ENCODE measurements at places on chromosomes 16 and 17.

DNA sequence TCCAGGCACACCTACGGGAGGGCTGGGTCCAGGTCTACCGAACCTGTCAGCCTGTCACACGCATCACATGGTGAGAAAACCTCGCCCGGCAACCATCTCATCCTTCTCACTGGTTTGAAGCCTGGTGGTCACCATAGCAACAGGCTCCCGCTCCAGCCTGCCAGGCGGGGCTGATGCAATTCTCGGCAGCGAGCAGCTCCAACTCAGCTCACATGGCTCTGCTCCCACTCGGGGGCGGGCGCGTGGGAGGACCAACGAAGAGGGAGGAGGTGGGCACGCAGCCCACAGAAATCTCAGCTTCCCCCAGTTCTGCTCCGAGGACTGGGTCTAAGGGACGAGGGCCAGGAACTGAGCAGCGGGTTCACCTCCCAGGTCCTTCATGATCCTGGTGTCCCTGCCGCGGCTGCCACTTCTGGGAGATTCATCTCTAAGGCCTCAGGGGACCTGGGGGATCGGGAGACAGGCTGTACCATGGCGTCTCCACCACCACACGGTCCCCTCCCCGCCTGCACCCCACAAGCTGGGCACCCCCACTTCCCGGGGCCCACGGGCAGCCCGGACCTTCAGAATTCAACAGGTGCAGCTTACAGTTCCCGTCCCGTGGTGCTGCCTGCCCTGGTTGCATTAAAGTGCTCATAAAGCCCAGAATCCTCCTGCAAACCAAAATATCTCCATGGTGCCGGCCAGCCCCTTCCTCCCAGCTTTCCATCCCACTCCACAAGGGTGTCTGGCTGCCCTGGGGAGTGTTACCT is 25.8 kb downstream of the ABR start:
- H3K4me3 ChIP-seq, result no peak overlapping the region
- DNase-seq, result peak; percentile 85
- H3K4me1 ChIP-seq, result no peaks in the 10 kb centered on the region

DNA sequence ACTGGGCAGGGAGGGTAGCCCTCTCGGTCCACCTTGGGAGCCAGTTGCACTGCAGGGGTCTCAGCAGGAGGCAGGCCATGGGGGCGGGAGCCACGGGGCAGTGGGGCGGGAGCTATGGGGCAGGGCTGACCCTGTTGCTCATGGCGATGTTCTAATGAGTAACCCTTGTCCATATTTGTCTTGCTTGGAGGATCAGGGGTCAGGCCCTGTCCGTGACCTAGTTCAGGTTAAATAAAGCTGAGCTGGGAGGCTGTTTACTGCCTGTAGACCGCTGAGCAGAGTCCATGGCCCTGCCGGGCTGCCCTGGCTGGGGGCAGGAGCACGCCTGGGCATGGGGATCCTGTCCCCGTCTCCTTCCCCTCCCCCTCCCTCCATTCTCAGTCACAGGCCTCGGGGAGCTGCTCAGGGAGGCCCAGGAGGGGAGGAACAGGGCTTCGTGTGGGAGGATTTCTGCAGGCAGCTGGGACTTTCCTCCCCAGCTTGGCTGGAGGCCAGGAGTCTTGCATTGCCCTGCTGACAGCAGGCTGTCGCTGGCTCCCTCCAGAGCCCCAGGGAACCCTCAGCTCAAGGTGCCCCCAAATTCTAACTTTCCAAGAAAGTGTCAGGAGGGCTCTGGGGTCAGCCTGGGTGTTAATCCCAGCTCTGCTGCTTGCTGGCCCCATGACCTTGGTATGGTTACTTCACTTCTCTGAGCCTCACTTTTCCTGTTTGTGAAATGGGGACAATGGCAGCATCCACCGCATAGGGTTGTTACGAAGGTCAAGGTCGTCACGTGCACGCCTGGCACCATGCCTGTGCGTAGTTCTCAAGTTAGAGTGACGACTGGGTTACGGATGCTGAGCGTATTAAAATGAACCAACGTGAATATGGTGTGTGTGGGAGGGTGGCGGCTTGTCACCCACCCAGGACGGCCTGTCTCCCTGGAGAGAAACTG is 6.1 kb upstream of the SERPINF2 start:
- no peaks in the 10 kb centered on the region for H3K27me3 ChIP-seq
- H3K4me1 ChIP-seq, result no peaks in the 10 kb centered on the region
- H3K4me3 ChIP-seq, result no peak overlapping the region
- peak; percentile 46 for DNase-seq

DNA sequence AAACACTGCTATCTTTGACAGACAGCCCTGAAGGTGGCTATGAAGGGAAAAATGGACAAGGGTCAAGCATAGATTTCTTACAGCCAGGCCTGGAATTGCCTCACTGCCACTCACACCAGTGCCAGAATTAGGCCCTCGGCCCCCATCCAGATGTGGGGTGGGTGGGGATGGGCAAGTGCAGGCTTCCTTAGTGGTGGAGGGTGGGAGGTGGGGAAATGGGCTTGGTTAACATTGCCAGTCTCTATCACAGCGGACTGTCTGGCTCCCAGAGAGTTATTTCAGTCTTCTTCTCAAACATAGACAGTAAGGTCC is 24.9 kb downstream of the B9D1 start:
- no peaks in the 10 kb centered on the region for H3K36me3 ChIP-seq
- no peak for DNase-seq
- H3K4me3 ChIP-seq, result no peak overlapping the region
- H3K27ac ChIP-seq, result no peak overlapping the region

DNA sequence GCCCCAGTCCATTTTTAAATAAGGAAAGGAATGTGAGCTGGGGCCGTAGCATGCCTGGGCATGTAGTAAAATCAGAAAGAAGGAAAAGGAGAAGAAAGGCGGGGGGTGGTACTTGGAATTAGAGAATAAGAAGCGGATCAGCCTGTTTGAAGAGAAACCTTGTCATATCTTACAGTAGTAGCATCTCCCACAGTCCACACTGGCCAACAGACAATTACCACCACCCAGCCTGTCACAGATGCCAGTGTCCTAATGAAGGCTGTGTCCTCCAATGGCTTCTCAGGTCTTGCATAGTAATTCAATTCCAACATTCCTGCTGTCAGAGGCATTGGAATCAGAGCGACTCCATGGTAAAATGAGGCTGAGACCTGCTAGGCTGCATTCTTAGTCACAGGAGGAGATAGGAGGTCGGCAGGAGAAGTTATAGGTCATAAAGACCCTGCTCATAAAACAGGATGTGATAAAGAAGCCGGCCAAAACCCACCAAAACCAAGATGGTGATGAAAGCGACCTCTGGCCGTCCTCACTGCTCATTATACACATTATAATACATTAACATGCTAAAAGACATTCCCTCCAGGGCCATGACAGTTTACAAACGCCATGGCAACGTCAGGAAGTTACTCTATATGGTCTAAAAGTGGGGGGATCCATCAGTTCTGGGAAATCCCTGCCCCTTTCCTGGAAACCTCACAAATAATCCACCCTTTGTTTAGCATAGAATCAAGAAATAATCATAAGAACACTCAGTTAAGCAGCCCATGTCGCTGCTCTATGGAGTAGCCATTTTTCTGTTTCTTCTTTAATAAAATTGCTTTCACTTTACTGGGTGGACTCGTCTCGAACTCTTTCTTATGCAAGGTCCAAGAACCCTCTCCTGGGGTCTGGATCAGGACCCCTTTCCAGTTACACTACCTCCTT is 9.6 kb upstream of the AKAP10 start:
- no peaks in the 10 kb centered on the region for H3K4me1 ChIP-seq
- no peaks in the 10 kb centered on the region for H3K36me3 ChIP-seq
- no peak overlapping the region for H3K27ac ChIP-seq
- no peak for DNase-seq

GRCh38 chr17:74217037-74217730 is 3.8 kb downstream of the TTYH2 start:
- peaks cover 11% of the 10 kb centered on the region for H3K36me3 ChIP-seq
- no peak for DNase-seq
- H3K27ac ChIP-seq, result no peak overlapping the region
- no peak overlapping the region for H3K4me3 ChIP-seq

GRCh38 chr16:78443542-78444364 is 344.3 kb downstream of the WWOX start:
- no peak for DNase-seq
- H3K27ac ChIP-seq, result peak overlapping the region; percentile 58
- H3K36me3 ChIP-seq, result no peaks in the 10 kb centered on the region
- H3K4me1 ChIP-seq, result no peaks in the 10 kb centered on the region
- no peak overlapping the region for H3K4me3 ChIP-seq

- H3K36me3 ChIP-seq, result no peaks in the 10 kb centered on the region
- H3K27me3 ChIP-seq, result no peaks in the 10 kb centered on the region
- no peak overlapping the region for H3K27ac ChIP-seq
- DNase-seq, result peak; percentile 18
- no peaks in the 10 kb centered on the region for H3K4me1 ChIP-seq
Observed at GRCh38 chr16:51050377-51050706, 100.7 kb downstream of the SALL1 start.

- peaks cover 6% of the 10 kb centered on the region for H3K36me3 ChIP-seq
- H3K4me3 ChIP-seq, result no peak overlapping the region
- peak overlapping the region; percentile 28 for H3K27ac ChIP-seq
- H3K27me3 ChIP-seq, result no peaks in the 10 kb centered on the region
Observed at GRCh38 chr17:77177002-77177741, 36.4 kb downstream of the SEC14L1 start.

DNA sequence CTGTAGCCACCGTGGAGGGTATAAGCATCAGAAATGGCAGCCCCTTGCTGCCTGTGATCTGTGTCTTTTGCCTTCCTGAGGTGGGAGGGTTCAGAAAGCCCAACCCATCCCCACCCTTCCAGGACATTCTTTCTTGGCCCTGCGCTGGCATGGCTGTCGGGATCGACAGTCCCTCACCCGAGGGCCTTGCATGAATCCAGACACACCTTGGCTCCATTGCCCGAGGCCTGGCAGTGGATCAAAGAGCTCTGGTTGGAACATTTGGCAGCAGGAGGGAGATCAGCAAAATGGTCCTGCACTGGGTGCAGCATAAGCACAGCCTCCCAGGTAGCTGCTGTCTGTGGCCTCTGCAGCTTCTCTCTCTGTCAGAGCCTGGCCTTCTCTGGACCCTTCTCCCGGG is 246.6 kb upstream of the MAF start:
- DNase-seq, result peak; percentile 39
- no peak overlapping the region for H3K4me3 ChIP-seq
- no peaks in the 10 kb centered on the region for H3K27me3 ChIP-seq
- H3K27ac ChIP-seq, result no peak overlapping the region

DNA sequence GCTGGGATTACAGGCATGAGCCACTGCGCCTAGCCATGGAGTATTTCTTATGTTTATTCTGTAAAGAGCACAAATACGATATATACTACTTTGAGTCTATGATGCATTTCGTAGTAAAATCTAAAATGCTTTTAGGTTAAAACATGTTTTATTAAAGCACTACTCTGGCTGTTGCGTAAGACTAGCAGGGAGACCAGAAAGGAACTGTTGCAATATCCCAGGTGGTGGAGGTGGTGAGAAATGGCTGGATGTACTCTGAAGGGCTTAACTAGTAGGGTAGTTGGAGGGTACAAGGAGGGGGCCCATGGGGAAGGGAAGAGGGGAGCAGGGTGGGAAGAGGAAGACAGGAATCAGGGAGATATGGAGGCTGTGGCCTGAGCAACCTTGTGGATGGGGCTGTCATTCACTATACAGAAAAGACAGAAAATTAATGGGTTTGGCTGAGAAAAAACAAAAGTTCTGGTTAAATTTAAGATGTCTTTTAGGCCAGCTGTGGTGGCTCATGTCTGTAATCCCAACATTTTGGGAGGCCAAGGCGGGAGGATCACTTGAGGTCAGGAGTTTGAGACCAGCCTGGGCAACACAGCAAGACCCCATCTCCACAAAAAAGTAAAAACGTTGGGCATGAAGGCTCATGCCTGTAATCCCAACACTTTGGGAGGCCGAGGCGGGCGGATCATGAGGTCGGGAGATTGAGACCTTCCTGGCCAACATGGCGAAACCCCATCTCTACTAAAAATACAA is 35.8 kb downstream of the ST3GAL2 start:
- no peaks in the 10 kb centered on the region for H3K36me3 ChIP-seq
- H3K27me3 ChIP-seq, result no peaks in the 10 kb centered on the region
- DNase-seq, result no peak
- no peaks in the 10 kb centered on the region for H3K4me1 ChIP-seq

DNA sequence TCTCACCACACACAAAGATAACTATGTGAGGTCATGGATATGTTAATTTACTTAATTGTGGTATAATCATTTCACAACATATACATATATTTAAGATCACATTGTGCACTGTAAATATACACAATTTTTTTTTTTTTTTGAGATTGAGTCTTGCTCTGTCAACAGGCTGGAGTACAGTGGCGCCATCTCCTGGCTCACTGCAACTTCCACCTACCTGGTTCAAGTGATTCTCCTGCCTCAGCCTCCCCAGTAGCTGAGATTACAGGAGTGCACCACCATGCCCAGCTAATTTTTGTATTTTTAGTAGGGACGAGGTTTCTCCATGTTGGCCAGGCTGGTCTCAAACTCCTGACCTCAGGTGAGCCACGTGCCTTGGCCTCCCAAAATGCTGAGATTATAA is 11.5 kb upstream of the PRSS54 start:
- peak; percentile 62 for DNase-seq
- H3K27me3 ChIP-seq, result no peaks in the 10 kb centered on the region
- no peak overlapping the region for H3K4me3 ChIP-seq
- no peak overlapping the region for H3K27ac ChIP-seq
- no peaks in the 10 kb centered on the region for H3K4me1 ChIP-seq

DNA sequence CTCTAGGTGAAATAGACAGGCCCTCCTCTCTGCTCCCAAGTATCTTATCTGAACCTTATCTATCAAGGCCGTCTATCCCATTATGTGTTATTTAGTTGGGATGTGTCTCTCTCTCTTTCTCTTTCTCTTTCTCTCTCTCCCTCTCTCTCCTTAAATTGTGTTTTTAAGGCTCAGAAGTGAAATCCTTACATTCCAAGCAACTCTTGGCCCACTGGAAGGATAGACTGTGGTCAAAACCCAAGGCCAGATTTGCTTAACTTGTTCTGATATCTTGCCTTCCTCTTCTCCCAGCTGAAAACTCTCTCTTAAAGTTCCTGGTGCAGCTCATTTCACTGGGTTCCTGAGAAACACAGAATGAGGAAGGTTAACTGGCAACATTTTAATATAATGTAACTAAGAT is 14.7 kb downstream of the CDRT4 start:
- H3K36me3 ChIP-seq, result no peaks in the 10 kb centered on the region
- no peak for DNase-seq
- no peak overlapping the region for H3K4me3 ChIP-seq
- H3K27me3 ChIP-seq, result no peaks in the 10 kb centered on the region
- peaks cover 13% of the 10 kb centered on the region for H3K4me1 ChIP-seq
- no peak overlapping the region for H3K27ac ChIP-seq

- no peak for DNase-seq
- no peak overlapping the region for H3K4me3 ChIP-seq
- peaks cover 38% of the 10 kb centered on the region for H3K4me1 ChIP-seq
- peaks cover 50% of the 10 kb centered on the region for H3K36me3 ChIP-seq
Observed at GRCh38 chr17:78391843-78392242, 13.4 kb downstream of the PGS1 start.

DNA sequence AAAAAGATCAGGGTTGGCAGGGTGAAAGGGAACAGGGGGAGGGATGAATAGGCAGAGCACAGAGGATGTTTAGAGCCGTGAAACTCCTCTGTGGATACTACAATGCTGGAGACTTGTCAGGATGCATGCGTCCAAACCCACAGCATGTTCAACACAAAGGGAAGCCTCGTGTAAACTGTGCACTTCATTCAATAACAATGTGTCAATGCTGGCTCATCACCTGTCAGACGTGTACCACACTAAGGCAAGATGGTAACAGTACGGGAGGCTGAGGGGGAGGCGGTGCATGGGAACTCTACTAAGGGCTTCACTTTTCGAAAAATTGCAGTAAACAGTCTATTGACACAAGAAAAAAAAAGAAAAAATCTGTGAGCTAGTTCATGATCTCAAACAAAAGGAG is 63.7 kb downstream of the C16orf95 start:
- H3K27me3 ChIP-seq, result no peaks in the 10 kb centered on the region
- DNase-seq, result no peak
- no peak overlapping the region for H3K4me3 ChIP-seq
- no peak overlapping the region for H3K27ac ChIP-seq
- no peaks in the 10 kb centered on the region for H3K4me1 ChIP-seq
- no peaks in the 10 kb centered on the region for H3K36me3 ChIP-seq

Measured in stomach (tissue), 19 donors.